Activated CD8-positive, alpha-beta memory T cell treated with anti-CD3 and anti-CD28 coated beads, Interleukin-2, amount 10 ng/mL, durations not matched to agents 7 days and 5 days (primary cell): ENCODE measurements at places on chromosomes 3 and 15. TPM values are rescaled to one million over a fixed set of nuclear protein-coding genes. Genes with fewer than 3 reads are reported as not detected.

The ADCY5 gene
- total RNA-seq, result not detected

The CP gene
- total RNA-seq, result not detected

The MESP1 gene
- 5.1 TPM for total RNA-seq

The TBC1D21 gene
- total RNA-seq, result not detected

The CLSTN2 gene
- not detected for total RNA-seq

The CRABP1 gene
- total RNA-seq, result not detected

The INSYN1 gene
- total RNA-seq, result not detected

The KLHL6 gene
- 31.5 TPM for total RNA-seq

The HTR3E gene
- not detected for total RNA-seq

The SEMA3F gene
- total RNA-seq, result 0.09 TPM

The GOLGA8J gene
- total RNA-seq, result 0.88 TPM

The SLC2A2 gene
- not detected for total RNA-seq

The CAMK1 gene
- total RNA-seq, result 31.7 TPM

The ARGFX gene
- not detected for total RNA-seq

The TMF1 gene
- total RNA-seq, result 49.5 TPM

The PROK2 gene
- total RNA-seq, result 3.1 TPM

The LEO1 gene
- 33.4 TPM for total RNA-seq

The ADPGK gene
- 67.8 TPM for total RNA-seq

The GABRA5 gene
- total RNA-seq, result not detected

The FAM162A gene
- total RNA-seq, result 63.9 TPM

The MNS1 gene
- 0.44 TPM for total RNA-seq
